ENCODE measurements at places on chromosomes 1 and 21.

GRCh38 chr1:167425482-167425881 is 92.8 kb downstream of the CD247 start:
- no peak for DNase-seq

- DNase-seq = no peak
Observed at GRCh38 chr1:232327899-232328298, 302.0 kb downstream of the SIPA1L2 start.

GRCh38 chr1:22626237-22627157 is 9.9 kb upstream of the C1QA start:
- no peak for DNase-seq

- no peak for DNase-seq
Observed at GRCh38 chr21:39927304-39927886, 60.2 kb downstream of the PCP4 start.

GRCh38 chr1:224496826-224497225 is 62.2 kb upstream of the WDR26 start:
- DNase-seq = no peak

DNA sequence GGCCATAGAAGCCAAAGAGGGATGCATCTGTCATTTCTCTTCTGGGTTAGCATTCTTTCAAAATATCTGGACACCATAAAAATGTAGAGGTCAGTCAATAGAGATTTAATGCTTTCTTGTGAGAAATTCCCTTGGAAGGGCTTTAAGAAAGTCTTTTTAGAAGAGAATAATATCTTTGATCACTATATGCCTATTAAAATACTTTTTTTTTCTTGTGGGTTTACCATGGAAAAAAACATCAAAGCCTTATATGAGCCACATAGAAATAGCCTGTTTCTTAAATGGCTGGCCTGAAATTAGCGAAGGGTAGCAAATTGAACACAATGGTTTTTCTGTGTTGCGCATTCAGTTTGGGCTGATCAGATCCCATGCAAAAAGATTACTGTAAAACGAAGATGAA is 36.8 kb downstream of the BACE2 start:
- no peak for DNase-seq

DNA sequence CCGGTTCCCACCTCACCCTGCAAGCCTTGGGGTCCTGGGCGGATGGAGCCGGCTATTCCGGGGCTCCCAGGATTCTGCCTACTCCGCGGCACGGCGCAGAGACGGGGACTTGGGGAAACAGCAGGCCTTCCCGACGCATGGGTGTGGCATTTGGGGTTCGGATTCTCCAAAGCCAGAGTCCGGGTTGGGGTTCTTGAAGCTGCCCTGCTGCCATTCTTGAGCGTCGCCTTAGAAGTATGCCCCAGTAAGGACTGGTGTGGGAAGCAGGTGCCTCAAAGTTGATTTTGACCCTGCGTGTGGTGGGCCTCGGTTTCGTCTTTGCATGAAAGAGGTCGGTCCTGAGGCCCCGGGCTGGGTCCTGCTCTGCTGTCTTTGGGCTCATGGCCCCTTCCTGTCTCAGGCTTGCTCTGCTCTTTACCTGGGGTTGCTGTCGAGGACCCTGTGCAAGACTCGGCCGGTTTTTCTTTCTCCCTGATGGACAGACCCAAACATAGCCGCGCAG is 696 bp downstream of the GUK1 start:
- DNase-seq = no peak

GRCh38 chr1:180542113-180542837 is 16.5 kb upstream of the OVAAL start:
- no peak for DNase-seq

DNA sequence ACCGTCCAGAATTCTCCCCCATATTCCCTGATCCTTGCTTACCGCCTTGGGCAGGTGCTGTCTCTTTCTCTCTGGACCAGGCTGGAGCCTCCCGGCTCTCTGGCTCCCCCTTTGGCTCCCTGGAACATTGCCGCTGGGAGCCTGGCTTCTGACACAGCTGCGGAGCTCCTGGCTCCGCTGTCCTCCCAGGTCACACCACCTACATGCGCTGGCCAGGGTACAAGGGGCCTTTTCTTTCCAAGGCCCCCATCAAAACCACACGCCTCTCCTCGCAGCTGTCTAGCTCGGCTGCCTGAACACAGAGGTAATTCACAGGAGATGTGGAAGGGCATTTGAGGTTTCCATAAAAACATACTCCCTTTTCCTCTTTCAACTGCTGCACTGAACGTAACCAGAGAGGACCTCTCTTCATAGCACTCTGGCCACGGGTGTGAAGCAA is 7.5 kb upstream of the ZNF648 start:
- DNase-seq = no peak

DNA sequence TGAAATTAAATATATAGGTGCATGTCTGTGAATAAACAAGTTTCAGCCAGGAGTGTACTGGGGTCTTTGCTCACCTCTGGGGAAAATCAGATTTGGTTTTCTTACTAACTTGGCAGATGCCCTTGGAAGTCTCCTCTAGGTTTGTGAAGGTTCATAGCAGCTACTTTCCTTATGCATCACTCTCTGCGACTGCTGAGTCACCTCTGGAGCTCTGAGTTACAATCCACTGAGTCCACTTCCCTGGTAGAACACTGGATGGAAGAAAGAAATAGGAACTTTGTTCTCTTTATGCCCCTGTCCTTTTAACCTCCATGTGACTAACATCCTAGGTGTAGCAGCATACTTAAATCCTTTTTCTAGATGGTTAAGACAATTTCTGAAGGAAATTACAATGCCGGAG is 4.4 kb upstream of the FASLG start:
- DNase-seq = no peak

GRCh38 chr1:24905979-24906720 is 23.9 kb downstream of the RUNX3 start:
- no peak for DNase-seq

GRCh38 chr1:111516005-111516535 is 12.6 kb upstream of the ADORA3 start:
- DNase-seq = peak; percentile 48

DNA sequence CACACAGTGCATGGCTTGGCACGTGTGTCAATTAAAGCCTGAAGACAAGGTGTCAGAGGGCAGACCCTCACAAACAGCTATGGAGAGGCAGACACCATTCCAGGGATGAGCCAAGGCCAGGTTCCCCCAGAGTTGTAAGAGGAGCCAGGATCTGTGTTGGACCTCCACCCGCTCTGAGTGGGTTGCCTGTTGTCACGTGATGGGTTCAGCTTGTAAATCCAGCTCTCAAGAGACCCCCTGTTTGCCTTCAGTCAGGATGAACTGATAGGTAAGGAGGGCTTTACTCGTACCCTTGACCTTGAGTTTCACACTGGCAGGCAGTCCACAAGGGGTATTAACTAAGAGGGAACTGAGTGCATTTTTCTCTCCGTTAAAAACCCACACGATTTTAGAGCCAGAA is 27.7 kb upstream of the KCND3 start:
- no peak for DNase-seq

Data from CD4-positive, alpha-beta T cell treated with Interleukin-21 for 1 hour (primary cell).